ENCODE measurements at places on chromosomes 5 and 9. TPM values are rescaled to one million over a fixed set of nuclear protein-coding genes. Genes with fewer than 3 reads are reported as not detected.

GRCh38 chr9:131720330-131720729 is 19.5 kb downstream of the RAPGEF1 start:
- DNase-seq: no peak

The SLCO6A1 gene
- not detected for polyA plus RNA-seq

The RANBP17 gene
- polyA plus RNA-seq: 0.13 TPM

GRCh38 chr9:106277966-106278365 is 583.6 kb downstream of the TMEM38B start:
- no peak for DNase-seq

GRCh38 chr5:131965826-131966415 is 20.5 kb upstream of the MEIKIN start:
- DNase-seq: no peak

DNA sequence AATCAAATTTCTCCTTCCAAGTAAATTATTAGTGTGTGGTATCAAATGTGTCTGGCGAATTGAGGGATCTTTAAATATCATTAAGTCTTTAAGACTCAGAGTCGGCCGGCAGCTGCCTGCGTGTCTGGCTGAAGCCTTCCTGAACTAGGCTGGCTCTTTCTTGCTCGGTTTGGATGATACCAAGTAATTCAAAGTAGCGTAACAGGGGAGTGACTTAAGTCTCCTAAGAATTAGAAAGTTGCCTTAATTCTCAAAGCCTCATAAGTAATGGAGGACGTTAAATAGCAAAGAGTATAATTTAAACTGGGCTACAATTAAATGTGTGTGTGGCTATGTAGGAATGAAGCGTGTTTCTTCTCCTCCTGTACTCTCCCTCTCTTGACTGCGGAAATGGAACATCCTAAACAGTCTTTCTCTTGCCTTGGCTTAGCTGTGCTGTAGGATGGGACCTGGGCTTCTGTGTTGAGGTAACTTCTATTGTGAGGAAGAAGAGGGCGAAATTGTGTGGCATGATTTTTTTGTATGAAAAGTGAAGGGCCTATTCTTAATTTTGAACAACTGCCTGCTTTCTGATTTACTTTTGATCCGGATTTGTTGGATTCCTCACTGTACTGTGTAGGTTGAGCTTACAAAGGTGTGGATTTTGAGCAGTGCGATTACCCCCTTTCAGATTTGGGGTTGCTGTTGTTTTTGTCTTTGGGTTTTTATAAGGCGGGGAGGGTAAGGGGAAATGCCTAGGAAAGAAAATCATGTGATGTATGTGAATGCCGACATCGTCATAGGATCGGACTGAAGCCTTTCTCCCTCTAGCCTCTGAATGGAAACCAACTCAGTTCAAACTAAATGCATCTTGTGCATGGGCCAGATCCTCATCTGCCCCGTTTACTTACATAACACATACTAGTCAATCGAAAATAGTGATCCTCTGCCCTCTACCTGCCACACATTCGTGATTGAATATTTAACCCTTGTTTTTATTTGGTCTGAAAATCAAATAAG is 29.9 kb downstream of the CPEB4 start:
- DNase-seq: peak; percentile 64

DNA sequence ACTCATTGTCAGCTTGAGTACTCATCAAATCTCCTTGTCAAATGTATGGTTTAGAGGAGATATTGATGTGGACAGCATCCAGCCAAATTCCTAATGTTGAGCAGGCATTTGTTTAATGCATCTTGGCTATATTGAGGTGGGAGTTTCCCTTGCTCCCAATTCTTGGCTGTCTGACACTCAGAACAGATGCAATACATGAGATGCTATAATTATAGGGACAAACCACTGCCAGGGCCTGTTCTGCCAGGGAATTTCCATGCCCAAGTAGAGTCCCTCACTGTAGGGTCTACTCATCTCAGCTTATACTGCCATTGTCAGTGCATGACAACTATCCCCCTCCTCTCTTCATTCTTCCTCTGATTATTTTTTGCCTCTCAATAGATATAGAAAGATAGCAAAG is 392.0 kb upstream of the KCNN2 start:
- DNase-seq: no peak

DNA sequence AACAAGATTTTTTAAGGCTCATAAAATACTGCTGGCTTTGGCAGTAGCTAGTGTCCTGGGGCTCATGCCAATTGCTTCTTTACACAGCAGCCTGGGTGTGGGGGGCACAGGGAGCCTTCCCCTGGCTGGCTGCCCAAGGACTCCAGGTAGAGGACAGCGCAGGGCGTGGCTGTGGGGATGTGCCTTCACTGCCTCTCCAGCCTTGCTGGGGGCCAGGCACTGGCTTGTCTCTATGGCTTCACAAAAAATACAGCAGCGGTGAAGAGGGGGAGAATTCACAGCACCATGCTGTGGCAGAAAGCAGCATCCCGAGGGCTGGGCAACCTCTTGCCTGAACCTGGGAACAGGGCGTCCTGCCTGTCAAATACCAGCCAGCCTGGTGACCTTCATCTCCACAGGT is 57.4 kb downstream of the DAP start:
- no peak for DNase-seq

GRCh38 chr5:6506611-6507010 is 58.0 kb downstream of the UBE2QL1 start:
- DNase-seq: no peak

The TMED7 gene
- polyA plus RNA-seq: 65.1 TPM

GRCh38 chr5:124912638-124913328 is 166.3 kb upstream of the ZNF608 start:
- DNase-seq: peak; percentile 16

DNA sequence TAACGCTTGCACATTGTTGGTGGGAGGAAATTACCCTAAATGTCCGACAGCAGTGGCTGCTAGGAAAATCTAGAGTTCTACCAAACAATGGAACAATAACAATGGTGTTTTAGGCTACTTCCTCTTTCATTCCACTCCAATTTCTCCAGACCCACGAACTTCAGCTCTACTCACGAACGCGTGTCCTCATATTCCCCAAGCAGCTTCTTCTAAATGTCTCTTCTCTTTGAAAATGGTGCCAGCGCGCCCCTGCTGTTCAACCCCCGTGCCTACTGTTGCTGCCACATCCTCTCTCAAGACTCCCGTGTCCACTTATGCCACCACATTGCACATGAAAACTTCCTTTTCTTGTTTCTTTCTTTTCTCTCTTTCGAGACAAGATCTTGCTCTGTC is 25.6 kb downstream of the OR2V2 start:
- peak; percentile 60 for DNase-seq

DNA sequence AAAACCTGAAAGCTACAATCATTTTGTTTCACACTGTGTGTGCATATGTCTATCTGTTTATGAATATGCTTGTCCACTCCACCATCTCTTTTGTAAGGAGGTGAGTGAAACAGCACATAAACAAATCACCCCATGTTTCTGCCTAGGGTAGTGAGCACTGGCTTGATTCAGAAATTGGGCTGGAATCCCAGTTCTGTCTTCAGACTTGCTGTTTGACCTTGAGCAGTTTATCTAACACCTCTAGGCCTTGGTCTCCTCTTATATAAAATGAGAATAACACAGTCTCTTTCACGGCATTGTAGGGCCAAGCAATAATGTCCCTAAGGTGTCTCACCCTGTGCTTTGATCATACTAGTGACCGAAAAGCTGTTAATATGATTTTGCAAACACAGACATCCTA is 61.2 kb downstream of the ZNF366 start:
- DNase-seq: no peak

DNA sequence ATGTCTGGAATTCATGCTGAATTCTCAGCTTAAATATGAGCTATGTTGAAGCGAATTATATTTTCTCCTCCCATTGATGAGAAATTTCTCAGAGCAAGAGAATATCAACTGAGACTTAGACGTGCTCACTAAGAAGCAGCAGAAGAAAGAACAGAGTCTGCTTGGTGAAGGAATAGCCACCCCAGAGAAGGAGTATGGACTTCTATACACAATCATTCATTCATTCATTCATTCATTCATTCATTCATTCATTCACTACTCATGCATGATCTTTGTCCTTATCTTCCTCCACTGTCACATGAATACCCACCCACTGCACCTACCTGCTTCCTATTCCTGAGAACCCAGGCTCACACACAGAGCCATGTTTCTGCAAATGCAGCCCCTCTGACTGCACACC is 206.6 kb downstream of the DEPDC1B start:
- DNase-seq: no peak

DNA sequence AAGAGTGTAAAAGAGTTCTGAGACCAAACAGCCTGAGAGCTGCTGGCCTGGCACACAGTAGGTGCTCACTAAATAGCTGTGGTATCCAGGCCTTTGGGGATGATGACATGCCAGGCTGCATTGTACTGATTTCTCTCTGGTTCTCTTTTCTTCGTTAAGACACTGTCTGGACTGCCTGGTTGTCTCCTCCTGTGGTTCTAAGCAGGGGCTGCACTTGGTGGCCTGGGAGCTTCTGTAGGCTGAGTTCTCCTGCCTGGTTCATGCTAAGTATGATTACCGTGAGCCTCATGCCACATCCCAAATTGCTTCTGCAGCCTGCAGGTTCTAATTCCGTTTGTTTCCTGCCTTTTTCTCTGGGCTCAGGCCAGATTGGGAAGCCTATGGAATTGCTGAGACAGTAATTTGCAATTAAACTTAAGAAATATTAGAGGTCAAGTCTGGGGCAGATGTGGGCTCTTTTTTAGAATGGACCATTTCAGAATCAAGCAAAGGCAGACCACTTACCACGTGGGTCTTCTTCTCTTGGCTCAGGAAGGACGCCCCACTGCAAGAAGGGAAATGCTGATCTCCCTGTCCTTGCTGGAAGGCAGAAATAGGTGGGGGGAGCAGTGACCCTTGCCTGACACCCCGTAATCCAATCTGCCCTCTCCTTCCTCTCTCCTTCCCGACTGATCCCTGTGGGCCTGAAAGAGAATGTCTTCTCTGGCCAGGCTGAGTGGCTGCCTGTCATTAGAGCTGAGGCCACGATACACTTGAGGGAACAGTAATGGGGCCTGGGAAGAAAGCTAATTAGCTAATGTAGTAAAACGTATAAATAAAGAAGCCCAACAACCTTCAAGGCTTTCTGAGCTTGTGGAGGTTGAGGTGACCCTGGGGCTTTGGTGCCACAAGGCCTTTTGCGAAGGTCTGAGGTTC is 21.9 kb upstream of the BOD1 start:
- DNase-seq: no peak

GRCh38 chr5:97100476-97100875 is 41.9 kb downstream of the LIX1 start:
- DNase-seq: no peak

DNA sequence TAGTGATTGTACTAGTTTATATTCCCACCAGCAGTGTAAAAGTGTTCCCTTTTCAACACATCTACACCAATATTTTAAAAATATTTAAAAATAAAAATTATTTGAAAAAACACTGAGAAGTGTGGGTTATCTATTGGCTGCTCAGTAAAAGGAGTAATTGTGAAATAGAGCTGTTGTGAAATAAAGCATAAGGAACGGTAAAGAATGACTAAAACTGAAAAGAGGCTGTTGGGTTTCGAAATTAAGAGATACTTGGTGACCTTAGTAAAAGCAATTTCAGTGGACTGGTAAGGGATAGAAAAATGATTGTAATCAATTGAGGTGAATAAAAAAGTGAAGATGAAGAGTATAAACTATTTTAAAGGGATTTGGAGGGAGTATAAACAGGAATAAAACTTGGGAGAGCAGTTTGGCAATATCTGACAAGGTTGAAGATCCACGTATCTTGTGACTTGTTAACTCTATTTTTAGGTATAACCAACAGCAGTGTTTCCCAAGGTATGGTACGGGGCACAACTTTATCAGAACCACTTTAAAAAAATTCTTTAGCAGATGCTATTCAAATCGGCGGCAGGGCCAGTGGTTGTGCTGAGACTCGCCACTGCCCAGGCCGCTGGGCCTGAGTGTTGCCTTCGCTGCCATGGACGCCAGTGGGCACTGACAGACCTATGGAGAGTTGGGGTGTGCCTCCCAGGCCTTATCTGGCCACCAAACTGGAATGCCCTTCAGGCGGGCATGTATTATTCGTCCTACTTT is 63.3 kb downstream of the TMEM38B start:
- DNase-seq: peak; percentile 19

DNA sequence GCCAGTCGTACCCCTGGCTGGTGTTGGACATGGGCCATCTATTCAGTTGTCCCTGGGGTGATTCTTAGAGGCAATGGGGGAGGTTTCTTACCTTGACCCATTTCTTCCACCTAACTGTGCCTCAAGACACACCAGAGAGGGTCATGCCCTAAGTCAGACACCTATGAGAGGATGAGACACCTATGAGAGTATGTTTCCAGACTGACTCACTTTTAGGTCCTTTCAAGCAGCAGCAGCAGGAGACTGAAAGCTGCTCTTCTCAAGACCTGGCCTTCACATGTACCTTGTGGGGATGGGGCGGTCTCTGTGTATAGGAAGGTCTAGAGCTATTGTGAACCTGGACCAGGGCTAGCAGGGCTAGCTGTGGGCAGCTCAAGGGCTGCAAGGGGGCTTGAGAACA is 130.1 kb downstream of the TENT4A start:
- DNase-seq: no peak

GRCh38 chr9:123081824-123082223 is 48.4 kb downstream of the GPR21 start:
- DNase-seq: no peak

DNA sequence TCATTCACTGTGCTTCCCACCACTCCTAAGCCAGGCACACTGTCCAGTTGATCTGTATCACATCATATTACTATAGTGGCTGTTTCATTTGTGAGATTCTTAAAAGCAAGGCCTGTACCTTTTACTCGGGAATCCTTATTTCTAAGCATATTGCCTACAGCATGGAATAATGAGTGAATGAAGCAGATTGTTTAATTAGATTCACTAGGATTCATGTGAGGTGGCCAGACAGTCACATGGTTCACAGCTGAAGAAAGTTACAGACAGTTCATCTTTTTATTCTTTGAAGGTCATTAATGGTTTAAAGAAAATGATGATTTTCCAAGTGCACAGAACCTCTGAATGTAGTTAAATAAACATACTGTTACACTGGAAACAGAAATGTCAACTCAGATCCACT is 24.3 kb upstream of the SEMA6A start:
- no peak for DNase-seq

DNA sequence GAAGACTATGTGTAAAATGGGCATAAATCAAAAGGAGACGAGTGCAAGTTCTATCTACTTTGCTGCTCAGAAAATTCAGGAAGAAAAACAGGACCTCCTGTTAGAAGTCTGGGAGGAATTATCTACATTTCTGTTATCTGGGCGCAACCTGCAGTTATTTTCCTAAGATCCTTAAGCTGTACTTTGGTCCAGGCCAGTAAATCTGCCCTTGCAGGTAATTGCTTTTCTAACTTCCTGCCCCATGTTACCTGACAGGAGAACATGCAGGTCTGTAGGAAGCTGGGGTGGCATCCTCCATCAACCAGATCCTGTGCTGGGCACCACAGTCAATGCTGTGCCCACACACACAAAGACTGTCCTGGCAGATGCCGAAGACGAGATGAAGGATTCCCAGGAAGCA is 5.7 kb downstream of the CCNJL start:
- no peak for DNase-seq
